ENCODE measurements at places on chromosomes 5 and 9.

GRCh38 chr5:14756478-14756877 is 92.0 kb downstream of the OTULIN start:
- no peak for DNase-seq

- DNase-seq: no peak
Observed at GRCh38 chr9:86075132-86076109, 23.9 kb downstream of the GOLM1 start.

DNA sequence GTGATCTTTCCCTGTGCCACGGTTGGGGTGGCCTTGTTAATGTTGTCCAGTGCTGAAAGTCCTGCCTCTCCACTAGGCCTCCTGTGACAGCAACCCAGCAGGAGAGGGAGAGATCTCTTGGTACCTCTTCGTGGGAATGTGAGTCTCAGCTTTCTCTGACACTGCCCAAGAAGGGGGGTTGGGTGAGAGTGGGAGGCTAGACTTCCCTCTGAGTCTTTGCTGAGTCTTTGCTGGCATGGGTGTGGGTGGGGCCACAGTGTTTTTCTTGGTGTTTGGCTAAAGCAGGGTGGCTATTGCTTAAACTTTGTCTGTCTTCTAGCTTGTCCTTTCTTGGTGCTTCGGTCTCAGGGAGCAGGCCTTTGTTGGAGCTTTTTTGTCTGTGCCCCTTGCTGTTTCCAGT is 145.6 kb downstream of the GNA14 start:
- no peak for DNase-seq

- no peak for DNase-seq
Observed at GRCh38 chr5:131509801-131510200, 125.2 kb downstream of the RAPGEF6 start.

DNA sequence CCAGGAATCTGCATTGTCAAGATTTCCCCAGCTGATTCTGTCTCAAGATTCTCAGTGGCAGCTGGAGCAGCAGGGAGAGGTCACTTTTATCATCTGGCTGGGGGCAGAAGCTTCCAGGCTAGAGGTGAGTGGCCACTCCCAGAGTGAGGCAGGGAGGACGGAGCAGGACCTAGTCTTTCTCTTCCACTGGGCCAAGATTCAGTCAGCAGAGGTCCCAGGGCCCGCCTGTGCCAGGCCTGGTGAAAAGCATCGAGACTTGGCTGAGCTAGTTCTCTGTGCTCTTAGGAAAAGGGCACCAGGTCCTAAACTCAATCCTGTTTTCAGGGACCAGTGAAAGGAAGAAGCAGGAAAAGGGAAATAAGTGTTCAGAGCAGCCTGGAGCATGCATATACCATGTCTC is 46.6 kb downstream of the IRX1 start:
- DNase-seq: no peak

GRCh38 chr9:123397975-123398374 is 42.0 kb downstream of the CRB2 start:
- no peak for DNase-seq

GRCh38 chr5:167049771-167050567 is 1241.5 kb upstream of the WWC1 start:
- no peak for DNase-seq

DNA sequence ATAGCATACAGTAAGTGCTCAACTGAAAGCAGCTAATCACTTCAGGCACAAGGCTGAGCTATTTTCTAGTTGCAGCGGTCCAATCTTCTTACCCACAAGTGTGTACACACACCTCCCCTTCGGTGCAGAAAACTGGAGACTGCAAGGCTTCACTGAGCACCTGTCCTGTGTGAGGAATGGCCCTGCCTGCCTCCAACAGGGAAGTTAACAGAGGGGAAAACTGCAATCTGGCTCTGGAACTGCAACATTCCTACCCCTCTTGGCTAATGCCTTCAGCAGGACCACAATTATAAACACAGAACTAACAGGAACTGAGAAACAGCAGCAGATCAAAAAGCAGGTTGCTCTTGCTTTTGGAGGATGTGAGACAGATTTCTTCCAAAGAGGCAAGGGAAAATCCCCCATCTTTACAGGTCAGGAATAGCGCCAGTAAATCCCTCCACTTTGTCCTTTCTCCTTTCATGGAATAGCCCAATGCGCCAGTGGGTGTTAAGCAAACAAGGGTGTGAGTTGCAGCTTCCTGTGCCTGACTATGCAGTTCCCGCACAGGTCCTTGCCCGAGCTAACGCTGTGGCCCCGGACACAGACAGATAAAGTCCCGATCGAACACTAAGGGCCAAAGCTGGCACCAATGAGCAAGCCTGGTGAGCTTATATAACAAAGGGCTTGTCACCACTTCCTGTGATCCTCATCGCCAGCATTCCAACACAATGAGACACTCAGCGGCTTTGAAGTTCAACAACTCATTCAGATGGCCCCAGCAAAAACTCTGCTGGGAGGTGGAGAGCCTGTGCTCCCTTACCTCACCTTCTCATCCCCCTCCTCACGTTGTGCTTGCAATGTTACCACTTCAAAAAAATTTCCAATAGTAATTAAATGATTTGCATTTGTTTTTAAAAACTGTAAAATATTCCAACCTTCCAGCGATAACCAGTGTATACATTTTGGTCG is 21.5 kb downstream of the SHB start:
- no peak for DNase-seq

DNA sequence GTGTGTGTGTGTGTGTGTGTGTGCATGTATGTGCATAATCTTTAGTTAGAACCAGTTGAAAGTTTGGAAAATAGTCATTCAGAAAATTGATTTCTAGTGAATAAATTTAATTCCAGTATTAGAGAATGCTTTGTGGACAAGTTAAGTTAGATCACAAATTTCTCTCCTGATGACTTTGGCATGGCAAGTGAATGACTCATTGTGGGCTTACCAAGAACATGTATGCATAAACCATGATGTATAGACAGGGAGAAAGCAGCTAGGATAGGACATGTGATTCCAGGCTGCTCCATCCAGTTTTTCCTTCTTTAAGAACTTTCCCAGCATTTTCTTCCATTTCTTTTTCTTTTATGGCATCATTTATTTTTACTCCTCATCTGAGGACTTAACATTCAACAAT is 85.7 kb upstream of the SGCD start:
- no peak for DNase-seq

DNA sequence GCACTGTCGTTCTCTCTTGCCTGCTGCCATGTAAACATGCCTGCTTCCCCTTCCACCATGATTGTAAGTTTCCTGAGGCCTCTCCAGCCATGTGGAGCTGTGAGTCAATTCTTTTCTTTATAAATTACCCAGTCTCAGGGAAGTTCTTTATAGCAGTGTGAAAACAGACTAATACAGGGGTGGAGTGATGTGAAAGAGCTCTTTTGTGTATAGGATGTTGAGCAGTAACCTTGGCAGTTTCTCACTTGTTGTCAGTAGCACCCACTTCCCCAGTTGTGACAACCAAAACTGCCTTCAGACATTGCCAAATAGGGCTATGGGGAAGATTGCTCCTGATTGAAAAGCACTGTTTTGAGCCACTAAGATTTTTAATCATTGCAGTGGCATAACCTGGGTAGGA is 552.2 kb upstream of the ZNF462 start:
- DNase-seq: no peak

GRCh38 chr5:149682532-149683075 is 47.5 kb upstream of the PPARGC1B start:
- DNase-seq: no peak

- no peak for DNase-seq
Observed at GRCh38 chr9:22156586-22156985, 147.5 kb upstream of the CDKN2B start.

GRCh38 chr5:150195736-150196485 is 6.0 kb downstream of the SLC6A7 start:
- DNase-seq: no peak

DNA sequence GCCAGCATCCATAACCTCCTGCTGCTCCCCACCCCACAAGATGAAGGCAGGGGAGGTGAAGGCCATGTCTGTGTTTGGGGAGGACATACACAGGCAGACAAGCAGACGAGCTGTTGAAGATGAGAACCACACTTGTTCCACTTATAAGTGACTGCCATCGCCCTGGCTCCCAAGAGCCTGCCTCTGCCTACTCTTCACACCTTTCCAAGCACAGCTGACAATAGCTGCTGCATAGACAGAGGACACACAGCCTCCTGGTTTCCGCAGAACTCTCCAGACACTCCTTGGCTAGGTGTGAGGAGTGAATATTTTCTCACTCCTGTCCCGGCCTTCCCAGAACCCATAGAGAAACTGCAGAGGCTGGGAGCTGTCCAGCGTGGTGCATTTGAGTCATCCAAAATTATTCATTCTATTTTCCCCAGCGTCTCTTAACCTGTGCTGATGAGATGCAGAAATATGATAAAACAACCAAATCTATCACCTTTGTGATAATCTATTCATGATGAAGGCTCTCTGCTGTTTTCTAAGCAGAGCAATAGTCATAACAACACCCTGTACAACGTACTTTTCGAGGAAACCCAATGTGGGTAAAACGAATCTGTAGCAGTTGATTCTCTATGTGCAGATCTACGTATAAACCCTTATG is 24.7 kb downstream of the KLF9 start:
- no peak for DNase-seq

DNA sequence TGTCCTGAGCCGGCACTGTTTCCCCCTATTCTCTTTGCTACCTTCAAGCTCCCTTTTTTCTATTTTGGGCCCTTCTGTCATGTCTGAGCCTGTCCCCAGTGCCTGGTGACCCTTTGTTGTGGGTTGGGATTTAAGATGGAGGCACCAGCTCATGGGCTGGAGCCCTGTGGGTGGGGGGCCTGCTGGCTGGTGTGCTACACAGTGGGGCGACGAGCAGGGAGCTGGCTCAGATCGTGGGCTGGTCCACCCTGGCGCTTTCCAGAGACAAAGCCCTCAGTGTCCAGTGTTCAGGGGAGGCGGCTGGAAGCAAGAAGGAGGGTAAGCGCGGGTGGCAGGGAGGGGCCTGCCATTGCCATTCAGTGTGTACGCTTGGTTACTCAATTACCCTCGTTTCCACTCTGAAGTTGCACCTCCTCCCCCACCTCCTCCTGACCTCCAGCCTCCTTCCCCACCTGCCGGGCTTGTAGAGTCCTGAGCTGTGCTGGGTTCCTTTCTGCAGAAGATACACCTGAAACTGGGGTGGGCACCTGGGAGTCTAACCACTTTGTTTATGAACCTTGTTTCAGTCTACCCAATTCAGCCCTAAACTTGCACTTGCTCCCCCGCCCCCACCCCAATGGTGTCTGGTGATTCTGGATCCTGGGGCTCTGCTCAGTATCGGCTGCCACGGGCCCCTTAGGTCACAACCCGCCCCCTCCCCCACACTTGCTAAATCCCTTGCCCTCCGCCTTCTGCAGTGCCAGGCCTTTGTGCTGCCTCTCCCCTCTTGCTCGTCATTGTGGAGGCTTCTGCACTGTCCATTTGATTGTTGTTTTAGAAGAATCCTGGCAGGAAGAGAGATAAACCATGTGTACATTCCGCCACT is 49.9 kb downstream of the MVB12B start:
- no peak for DNase-seq

GRCh38 chr5:26666371-26666770 is 372.0 kb downstream of the CDH9 start:
- no peak for DNase-seq

DNA sequence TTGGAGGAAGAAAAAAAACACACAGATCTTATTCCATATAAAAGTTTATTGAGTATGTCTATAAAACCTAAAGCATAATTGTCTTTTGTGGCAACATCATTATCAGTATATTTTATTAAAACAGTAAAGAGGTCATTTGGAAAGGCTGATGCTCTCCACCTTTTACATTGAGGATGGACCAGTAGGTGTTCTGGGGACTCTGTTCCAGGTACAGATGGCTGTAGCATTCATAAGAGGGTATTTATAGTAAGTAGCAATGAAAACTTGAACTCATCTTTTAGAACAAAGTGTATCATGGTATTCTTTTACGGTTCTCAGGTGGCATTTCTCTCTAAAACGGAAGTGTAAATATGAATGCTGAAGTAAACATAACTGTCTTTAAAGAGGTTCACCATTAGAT is 1.8 kb downstream of the GABRA6 start:
- DNase-seq: no peak

DNA sequence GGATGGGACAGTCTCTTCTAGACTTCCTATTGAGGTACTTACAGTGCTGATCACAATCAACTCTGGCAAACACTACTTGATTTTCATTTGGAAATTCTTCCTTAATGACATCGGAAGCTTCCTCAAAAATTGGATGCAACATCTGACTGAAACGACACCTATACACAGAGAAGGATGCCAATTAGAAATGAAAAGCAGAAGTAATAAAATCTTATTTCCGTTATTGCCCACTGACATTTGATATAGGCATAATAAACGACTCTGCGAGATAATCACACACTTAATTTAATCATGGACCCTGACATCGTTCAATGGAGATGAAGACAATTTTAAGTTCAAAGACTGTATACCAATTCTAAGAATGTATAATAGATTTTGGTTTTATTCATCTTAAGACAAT is 46.4 kb downstream of the ERP44 start:
- no peak for DNase-seq

DNA sequence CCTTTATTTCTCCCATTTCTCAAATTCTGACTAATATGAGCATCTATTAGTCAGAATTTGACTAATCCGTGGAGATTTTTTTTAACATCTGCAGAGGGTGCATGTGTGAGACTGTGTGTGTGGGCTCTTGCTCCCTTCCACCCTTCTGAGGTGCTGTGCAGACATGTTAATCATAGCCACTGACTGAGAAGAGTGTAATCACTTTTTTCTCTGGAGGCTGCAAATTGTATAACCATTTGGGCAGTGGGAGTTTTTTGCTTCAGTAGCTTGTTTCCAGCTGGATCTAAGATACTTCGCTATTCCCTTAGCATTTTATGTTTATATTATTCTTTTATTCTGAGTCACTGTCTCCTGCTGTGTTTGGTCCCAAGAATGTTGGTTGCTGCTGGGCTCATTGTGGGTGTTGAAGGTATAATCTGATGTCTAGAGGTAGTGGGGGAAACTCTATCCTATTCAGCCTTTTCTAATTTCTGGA is 66.2 kb downstream of the ARHGEF28 start:
- DNase-seq: no peak

DNA sequence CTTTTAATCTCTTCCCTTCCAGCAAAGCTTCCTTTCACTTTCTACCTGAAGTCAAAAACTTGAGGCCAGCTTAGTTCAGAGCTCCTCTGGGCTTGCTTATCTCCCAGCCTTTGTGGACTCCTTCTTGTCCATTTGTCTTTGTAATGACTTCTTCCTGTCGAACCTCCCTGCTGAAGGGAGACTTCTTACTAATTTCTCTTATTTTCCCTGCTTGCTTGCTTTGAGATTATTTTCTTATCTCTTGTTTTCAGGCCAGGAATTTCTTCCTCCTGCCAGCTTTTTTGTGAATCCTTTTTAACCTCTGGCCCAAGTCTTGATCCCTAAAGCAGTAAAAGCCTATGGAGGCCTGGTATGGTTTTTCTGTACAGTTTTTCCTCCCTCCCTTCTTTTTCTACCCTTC is 46.8 kb upstream of the DHFR start:
- DNase-seq: no peak

Data from activated CD8-positive, alpha-beta memory T cell treated with anti-CD3 and anti-CD28 coated beads for 1 hour (primary cell).